Myocyte (in vitro differentiated cells): ENCODE measurements at places on chromosomes 4 and X. TPM values are rescaled to one million over a fixed set of nuclear protein-coding genes. Genes with fewer than 3 reads are reported as not detected.

GRCh38 chrX:40326186-40326965, 228.6 kb upstream of the BCOR start:
- DNase-seq = no peak

DNA sequence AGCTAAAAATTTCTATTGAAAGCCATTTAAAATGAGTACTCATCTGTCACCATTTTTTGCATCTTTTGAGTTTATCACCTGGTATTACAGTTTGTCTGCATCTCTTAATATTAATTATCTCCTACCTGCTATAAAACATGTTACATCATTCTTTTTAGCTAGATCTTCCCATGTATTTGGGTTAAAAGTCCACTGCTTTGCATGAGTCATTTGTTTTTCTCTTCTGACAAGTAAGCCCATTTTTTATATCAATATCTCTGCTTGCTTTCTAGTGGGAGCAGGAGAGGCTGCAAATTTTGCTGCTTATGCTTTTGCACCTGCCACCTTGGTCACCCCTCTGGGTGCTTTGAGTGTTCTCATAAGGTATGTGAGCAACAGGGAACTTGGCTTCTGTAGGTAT, 16.1 kb downstream of the NIPAL1 start:
- DNase-seq = no peak

GRCh38 chrX:50586407-50586806, 115.8 kb upstream of the DGKK start:
- DNase-seq = no peak

- no peak for DNase-seq
Observed at GRCh38 chr4:26931966-26932365, 71.3 kb downstream of the STIM2 start.

GRCh38 chr4:173418639-173419038, 19.7 kb upstream of the SCRG1 start:
- DNase-seq = no peak

DNA sequence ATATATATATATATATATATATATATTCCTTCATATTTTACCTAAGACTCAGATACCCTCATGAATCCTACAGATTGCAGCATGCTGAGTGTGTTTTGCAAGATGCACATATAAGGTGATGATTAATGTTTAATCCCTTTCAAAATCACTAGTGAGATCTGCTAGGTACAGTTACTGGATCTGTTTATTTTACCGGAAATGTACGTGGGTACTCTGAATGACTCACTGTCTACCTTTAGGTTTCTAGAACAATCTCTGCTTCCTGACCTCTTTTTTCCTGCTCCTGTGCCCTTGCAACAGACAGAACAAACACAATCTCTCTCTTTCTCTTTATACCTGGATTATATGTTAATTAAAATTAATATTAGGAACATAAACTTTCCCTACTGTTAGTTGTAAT, 379.6 kb downstream of the FAM133A start:
- no peak for DNase-seq

- no peak for DNase-seq
Observed at GRCh38 chr4:3019145-3019846, 55.0 kb downstream of the HTT-AS start.

GRCh38 chrX:3231766-3232165, 114.7 kb downstream of the MXRA5 start:
- peak; percentile 13 for DNase-seq

GRCh38 chrX:132272826-132273225, 53.6 kb upstream of the RAP2C start:
- no peak for DNase-seq

- no peak for DNase-seq
Observed at GRCh38 chrX:123962006-123962467, 531 bp downstream of the STAG2 start.

- no peak for DNase-seq
Observed at GRCh38 chr4:102143433-102143832, 201.8 kb downstream of the SLC39A8 start.

DNA sequence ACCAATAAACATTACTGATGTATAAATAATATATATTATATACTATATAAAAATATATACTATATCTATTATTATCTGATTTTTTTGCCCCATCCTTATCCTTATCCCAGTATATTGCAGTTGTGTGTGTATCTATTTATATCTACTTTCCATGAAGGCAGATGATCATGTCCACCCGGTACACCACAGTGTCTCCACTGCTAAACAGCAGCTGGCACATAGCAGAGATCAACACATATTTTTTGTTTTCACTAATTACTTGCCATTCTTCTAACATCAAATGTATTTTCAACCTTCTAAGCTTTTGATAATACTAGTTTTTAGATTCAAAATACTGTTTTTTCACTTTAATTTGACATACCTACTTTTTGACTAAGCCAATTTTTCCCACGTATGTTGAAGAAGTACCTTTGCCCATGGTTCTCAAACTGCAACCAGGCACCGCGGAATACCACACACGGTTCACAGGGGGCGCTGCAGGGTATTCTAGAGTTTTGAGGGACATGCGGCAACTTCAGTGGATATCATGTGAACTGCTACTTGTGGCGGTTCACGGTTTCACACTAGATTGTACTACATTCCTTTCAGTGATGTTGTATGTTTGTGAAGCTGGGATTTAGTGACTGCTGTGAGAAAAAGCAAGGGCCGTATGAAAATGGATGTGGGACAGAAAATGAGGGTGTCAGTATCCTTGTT, 182.5 kb upstream of the NPY2R start:
- peak; percentile 28 for DNase-seq

- peak; percentile 36 for DNase-seq
Observed at GRCh38 chrX:10884246-10884645, 226.9 kb upstream of the HCCS start.

DNA sequence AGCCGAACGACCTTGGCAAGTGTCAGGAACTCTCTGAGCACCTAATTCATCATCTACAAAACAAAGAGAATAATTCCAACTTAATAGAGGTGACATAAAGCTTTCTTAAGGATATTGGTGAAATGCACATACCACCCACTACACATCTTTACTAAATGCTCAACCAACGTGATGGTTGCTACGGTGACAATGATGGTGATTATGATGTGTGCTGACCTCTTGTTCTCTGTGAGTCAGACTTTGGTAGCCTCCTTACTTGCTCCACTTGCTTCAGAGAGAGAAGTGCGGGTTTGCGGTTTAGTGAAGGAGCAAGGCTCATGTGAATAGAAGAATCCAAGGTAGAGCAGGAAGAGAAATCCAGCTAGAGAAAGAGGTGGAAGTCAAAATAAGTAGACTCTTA, 52.8 kb upstream of the CLNK start:
- no peak for DNase-seq

- DNase-seq = no peak
Observed at GRCh38 chr4:75710246-75710645, 14.1 kb upstream of the USO1 start.

DNA sequence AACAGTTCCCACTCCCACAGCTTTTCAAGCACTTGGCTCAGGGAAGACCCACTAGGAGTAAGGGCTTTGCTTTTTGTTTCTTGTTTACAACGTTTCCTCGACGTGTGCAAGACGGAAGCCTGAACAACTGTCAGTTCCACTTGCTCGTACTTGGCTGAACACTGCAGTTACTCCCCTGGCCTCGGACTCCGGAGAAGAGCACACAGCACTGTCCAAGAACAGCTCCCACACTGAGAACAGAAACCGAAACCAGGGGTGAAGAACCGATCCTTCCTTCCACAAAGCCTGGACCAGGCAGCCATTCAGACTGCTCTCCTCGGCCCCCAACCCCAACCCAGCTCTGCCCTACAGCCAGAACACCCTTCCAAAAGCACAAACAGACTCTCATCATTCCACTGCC, 25.5 kb downstream of the IRF2 start:
- DNase-seq = peak; percentile 75

DNA sequence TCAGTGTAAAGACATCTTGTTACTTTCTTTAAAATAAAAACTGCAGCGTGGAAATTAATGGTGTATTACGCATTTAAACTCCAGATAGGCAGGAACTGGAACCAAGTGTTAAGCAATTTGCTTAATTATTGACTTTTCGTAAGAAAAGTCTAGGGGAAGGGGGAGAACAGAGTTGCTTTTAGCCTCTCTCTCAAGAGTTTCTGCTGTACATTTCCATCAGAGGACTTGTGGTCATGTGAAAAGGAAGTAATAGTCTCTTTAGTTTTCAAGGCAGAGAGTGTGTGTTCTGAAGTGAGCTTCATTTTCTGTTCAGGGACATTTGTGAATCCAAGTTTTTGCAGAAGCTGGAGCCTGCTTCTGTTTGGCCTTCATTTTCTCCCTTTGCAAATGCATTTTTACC, 127.2 kb downstream of the UBE2K start:
- DNase-seq = no peak

The FAAH2 gene
- total RNA-seq = 1.0 TPM in 1 of 2 replicates, not detected in the other

The CSN1S1 gene
- not detected in 2 replicates for total RNA-seq

The NPNT gene
- 13.2 and 15.5 TPM in 2 replicates for total RNA-seq

The BLTP1 gene
- total RNA-seq = 61.9 and 68.4 TPM in 2 replicates
